ENCODE measurements at places on chromosomes 2 and 18.

DNA sequence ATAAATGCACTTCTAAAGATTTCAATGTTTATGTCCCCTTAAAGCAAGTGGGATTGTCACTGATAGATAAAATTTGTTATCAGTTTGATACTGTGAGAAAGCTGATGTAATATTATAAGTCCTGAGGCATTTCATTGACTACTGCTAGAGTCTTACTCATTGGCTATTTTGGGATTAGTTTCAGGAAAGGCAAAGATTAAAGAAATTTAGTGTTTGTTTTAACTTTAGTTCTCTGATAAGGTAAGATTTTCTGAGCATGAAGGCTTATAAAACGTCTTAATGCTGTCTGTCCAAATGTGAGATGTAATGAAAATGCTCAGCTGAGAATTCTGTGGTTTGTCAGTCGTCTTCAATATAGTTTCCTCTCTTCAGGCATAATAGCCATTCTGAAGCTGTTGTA is 886.4 kb upstream of the CDH2 start:
- DNase-seq: peak; percentile 15

- no peak for DNase-seq
Observed at GRCh38 chr2:129729011-129729410, 250.5 kb upstream of the RAB6C start.

DNA sequence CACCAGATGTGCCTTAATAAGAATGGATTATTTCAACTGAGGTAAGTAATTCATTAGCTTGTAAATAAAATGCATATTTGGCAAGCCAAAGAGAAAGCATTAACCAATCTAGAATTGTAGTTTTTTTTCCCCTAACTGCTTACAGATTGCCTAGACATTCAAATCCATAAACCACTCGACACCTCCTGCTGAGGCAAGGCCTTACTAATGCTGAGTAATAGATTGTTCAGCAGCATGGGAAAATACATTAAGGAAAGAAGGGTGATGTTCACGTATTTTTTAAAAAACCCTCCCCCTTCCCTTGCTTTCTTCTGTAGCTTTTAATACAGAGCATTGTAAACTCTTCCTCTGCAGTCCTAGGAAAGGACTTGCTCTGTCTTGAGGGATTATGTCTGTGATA is 17.0 kb upstream of the LINC00305 start:
- DNase-seq: peak; percentile 21

- peak; percentile 39 for DNase-seq
Observed at GRCh38 chr2:174035981-174036742, 71.0 kb upstream of the SP3 start.

GRCh38 chr2:217065012-217065290 is 205.1 kb upstream of the TNP1 start:
- peak; percentile 42 for DNase-seq

DNA sequence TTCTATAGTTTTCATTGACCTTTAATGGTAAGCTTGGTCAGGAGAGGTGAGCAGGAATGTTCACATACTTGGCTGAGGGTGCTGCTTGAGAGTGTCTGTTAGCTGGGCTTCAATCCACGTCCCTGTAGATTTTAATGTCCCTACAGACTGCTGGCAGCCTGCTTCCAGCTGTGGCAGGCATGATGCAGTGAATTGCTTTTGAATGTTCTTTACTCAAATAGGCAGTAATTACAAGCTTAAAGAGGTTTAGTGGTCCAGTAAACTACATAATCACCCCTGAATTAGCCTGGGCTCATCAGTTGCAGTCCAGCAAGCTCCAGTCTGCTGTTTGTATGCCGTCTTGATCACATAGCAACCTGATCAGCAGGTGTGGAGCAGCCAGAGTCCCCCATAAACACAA is 102.1 kb downstream of the MEIS1 start:
- DNase-seq: no peak

- DNase-seq: peak; percentile 27
Observed at GRCh38 chr2:176002688-176003210, 682 bp upstream of the LNPK start.

Data from iris pigment epithelial cell (primary cell).